ENCODE measurements at places on chromosomes 6 and 20.

GRCh38 chr6:122408240-122408639, 8.8 kb downstream of the HSF2 start:
- no peak for DNase-seq

- no peak for DNase-seq
These were observed 322.6 kb upstream of the MOCS1 start for GRCh38 chr6:40256831-40257230.

- no peak for DNase-seq
These were observed 11.8 kb upstream of the FOXC1 start for GRCh38 chr6:1597924-1598323.

DNA sequence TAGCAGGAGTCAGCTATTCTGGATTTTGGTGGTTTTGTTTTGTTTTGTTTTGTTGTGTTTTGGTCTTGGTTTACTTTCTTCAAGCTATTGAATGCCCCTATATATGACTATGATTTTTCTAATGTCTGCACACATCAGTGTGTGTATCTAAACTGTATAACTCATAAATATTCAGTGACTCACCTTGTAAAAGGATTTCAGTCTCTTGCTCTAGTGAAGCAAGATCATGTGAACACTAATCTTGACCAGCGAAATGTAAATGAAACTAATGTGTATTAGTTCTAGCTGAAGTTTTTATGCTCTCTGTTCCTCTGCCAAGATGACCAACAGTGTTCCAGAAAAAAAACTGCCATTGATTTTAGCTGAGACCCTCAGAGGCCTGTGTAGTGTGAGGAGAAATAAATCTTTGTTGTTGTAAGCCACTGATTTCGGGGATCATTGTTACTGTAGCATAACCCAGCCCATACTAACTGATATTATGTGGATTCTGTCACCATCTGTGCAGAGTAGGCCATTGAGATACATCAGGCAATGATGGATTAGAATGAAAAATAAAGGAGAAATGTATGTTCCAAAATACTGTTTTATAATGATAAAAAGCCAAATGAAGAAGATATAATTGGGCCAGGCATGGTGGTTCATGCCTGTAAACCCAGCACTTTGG, 11.5 kb upstream of the BTBD9 start:
- no peak for DNase-seq

- no peak for DNase-seq
These were observed 838.2 kb downstream of the MAFB start for GRCh38 chr20:39850821-39851330.

DNA sequence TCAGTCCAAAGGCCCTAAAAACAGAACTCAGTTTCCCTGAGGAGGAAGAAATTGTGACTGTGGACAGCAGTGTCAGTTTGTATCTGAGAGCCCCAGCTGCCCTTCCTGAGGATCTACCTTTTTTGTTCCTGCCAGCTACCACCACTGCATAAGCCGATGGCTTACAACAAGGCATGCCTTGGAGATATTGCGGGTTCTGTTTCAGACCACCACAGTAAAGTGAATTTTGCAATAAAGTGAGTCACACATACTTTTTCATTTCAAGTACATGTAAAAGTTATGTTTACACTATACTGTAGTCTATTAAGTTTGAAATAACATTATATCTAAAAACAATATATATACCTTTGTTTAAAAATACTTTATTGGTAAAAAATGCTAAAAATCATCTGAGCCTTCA, 9.6 kb upstream of the CST3 start:
- no peak for DNase-seq

DNA sequence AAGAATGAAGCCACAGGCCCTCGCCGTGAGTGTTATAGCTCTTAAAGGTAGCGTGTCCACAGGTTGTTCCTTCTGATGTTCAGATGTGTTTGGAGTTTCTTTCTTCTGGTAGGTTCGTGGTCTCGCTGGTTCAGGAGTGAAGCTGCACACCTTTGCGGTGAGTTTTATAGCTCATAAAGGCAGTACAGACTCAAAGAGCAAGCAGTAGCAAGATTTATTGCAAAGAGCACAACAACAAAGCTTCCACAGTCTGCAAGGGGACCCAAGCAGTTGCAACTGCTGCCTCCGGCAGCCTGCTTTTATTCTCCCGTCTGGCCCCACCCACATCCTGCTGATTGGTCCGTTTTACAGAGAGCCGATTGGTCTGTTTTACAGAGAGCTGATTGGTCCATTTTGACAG, 5.2 kb downstream of the HIVEP1 start:
- DNase-seq = no peak

DNA sequence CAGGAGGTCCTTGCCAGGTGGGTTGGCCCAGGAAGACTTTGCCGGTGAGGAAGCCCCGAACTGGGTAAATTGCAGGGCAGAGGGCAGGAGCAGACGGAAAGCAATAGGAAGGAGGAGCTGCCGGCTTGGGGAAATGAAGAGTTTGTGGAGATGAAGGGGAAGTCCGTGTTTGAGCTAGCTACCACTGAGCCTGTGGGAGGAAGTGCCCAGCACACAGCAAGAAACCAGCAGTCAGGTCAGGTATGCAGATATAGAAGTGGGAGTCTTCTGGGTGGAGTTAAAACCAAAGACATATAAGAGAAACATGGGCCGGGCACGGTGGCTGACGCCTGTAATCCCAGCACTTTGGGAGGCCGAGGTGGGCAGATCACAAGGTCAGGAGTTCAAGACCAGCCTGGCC, 34.7 kb downstream of the CD24 start:
- no peak for DNase-seq

GRCh38 chr6:84687431-84687830, 77.0 kb downstream of the TBX18 start:
- no peak for DNase-seq

DNA sequence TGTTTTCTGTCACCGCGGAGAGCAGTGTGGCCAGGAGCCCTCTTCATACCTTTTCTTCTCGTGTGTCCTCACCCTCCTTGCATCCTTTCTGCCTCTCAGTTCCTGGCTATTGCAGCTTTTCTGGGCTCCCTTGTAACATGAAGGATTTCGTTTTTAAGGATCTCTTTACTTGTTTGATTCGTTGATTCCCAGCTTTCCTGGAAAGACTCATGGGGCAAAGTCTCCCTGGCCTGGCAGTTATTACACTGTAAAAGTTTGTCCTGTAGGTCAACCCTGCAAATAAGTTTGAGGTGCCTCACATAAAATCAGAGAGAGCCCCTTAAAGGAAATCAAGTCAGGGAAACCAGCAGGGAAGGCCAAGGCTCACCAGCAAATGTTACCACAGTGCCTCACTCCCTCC, 70.1 kb downstream of the ISM1 start:
- DNase-seq = no peak

DNA sequence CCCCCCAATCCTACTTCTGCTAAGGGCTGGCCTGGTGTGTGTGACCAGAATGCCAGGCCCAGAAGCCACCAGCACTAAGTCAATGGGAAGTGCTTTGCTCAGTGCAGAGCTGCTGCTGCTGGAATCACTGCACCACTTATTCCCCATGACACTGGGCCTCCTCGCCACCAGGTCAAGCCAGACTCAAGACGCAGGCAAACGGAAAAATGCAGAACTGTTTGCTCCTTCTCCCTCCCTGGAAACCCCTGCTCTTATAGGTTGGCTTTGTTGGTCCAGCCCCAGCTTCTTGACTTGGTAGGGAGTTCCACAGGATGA, 121.9 kb downstream of the PHACTR3 start:
- DNase-seq = no peak

GRCh38 chr20:59131551-59132285, 31.9 kb upstream of the ZNF831 start:
- no peak for DNase-seq

GRCh38 chr6:85273870-85274269, 176.0 kb upstream of the NT5E start:
- no peak for DNase-seq

DNA sequence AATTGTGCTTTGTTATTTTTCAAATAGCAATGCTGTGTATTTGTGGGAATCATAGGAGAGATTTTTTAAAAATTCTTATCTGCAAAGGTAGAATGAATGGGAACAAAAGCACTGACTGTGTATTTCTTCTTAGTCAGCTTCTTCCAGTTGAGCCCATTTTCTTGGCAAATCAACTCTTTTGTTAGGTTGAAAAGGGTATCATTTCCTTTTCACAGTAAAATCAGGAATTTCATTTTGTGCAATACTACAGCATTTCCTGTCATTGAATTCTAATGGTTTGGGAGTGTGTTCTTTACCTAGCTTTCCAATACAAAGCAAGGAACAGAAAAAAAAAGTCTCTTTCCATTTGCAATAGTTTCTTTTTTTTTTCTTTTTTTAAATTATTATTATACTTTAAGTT, 19.0 kb upstream of the EXOC2 start:
- no peak for DNase-seq

DNA sequence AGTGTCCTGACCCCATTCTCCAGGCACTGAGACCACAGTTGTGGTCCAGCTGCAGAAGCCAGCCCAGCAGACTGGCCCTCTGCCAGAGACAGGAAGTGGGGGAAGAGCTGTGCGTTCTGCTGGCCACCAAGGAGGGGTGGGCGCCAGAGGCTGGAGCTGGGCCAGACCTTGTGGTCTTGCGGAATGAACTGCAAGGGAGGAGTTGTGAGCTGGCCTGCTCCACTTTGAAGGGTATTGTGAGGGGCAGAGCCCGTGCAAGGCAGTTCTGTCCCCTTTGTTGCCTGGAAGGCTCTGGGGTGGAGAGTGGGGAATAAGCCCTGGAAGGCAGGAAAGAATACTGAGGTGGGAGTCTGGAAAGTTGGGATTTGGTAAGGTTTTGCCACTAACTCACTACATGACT, 3.6 kb upstream of the MDFI start:
- DNase-seq = no peak

- peak; percentile 35 for DNase-seq
These were observed 207.9 kb downstream of the MYLK4 start for GRCh38 chr6:2542858-2543218.

DNA sequence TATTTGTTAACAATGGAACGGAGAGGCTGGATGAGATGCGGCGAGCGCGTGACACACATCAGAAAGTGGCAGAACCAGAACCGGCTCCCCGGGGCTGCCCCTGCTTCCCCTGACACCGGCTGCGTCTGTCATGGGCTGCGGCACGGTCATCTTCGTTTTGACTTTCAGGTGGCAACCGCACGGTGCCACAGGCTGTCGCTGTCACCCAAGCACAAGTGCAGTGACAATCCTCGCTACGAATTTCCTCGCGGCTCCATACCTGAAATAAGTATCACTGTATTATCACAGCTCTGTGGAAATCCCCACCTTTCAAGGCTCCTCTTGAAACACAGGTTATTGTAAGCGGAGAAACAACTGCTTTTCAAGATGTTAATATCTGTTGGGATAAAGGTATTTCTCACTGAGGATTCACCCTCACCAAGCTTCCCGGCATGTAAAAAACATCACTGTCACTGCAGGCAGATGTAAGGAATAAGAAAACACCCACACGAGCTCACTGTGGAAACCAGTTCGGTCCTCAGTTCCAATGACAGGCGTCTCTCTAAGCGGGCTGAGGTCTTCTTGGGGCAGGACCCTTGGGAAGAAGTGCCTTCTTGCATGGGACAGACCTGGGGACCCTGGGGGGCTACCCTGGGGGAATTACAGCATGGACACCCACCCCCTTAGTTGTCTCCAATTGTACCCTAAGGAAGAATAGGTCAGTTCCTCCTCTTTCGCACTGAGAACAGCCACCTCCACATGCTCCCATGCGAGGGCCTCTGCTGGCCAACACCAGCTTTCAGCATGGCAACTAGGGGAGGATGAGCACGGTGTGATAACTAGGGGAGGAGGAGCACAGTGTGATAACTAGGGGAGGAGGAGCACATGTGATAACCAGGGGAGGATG, 86.3 kb downstream of the DACT2 start:
- DNase-seq = no peak

DNA sequence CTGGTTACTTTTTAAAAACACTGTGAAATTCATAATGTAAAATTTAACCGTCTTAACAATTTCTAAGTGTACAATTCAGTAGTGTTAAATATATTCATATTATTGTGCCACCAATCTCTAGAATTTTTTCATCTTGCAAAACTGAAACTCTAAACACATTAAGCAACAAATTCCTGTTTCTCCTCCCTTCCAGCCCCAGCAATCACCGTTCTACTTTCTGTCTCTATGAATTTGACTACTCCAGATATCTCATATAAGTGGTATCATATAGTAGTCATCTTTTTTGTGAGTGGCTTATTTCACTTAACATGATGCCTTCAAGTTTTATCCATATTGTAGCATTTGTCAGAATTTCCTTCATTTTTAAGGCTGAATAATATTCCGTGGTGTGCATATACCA, 44.7 kb downstream of the RSPH3 start:
- no peak for DNase-seq

DNA sequence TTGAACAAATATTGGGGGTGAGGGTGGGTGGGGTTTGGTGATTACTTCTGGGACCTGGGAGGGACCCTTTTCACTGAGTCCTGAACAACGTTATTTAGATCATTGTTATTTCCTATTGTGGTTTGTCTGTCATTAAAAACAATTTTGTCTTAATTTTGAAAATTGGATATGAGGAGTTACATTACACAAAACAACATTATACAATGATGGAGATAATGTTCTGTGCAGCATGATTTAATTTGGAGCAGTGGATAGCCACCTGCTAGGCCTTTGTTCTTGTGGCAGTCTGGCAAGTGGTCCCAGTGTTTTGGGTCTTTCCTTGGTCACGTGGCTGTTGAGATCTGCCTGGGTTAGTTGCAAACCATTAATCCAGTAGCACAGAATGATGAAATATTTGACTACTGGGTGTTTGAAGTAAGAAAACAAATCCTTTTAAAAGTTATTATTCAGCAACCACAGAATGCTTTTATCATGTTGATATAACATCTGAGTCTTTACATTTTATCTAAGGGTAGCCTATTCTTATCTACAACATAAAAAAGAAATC, 172.8 kb downstream of the CDKAL1 start:
- DNase-seq = no peak

GRCh38 chr6:677919-678318, 15.0 kb downstream of the EXOC2 start:
- DNase-seq = no peak

GRCh38 chr6:29510202-29510601, 22.4 kb upstream of the MAS1L start:
- DNase-seq = no peak

DNA sequence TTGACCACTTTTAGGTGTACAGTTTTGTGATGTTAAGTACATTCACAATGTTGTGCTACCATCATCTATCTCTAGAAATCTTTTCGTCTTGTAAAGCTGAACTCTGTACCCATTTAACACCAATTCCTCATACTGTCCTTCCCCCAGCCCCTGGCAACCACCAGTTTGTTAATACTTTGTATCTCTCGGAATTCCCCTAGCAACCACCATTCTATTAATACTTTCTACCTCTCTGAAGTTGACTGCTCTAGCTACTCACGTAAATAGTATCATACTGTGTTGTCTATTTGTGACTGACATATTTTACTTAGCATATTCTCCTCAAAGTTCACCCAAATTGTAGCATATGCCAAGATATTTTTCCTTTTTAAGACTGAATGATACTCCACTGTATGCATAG, 82.3 kb upstream of the CLDN20 start:
- DNase-seq = no peak

DNA sequence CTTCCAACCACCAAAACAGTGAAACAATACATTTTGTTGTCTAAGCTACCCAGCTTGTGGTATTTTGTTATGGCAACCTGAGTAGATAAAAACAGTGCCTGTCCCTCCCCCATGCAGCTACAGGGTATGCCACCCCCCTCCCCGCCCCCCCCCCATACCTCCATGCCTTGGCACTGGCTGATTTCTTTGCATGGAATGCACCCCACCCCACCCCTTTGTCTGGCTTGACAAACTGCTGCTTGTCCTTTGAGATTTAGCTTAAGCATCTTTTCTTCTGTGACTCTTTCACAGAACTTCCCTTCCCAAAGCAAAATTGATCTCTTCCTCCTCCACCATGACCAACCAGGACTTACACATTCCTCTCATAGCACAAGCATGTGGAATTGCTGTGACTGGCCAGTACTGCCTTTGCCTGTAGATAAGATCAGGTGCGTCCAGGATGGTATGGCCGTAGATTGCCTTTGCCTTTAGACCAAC, 64.6 kb upstream of the ADGRF1 start:
- DNase-seq = no peak

Data from stimulated activated CD4-positive, alpha-beta T cell treated with anti-CD3 and anti-CD28 coated beads, Interleukin-1b, Interleukin-23, amount 100 ng/mL, for 24 hours (primary cell).